ENCODE measurements at places on chromosomes 5 and 9.

DNA sequence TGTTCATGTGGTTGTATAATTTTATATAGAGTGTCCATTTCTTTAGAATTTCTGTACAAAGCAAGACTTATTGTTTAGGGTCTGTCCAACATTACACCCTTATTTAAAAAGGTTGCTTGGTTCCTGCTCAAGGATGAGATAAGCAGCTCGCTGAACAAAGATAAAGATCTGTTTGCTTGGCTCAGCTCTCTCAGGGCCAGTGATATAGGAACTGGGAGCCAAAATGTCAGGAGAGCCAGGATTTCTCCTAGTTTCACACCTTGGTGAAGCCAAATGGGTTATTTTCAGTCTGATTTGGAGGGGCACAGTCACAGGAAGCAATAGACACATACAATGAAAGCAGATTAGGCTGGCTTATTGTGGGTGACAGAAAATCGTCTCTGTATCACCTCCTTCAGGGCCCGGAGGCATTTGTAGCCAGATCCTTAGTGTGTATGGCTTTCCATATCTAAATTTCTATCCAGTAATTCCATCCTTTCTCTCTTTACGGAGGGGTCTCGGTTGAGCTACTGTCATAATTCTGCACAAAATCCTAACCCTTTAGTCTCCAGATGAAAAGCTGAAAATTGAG lies 396.4 kb downstream of the TMEM232 start:
- no peak for DNase-seq

- DNase-seq: no peak
Measured at GRCh38 chr9:16823906-16824305, 46.6 kb downstream of the BNC2 start.

DNA sequence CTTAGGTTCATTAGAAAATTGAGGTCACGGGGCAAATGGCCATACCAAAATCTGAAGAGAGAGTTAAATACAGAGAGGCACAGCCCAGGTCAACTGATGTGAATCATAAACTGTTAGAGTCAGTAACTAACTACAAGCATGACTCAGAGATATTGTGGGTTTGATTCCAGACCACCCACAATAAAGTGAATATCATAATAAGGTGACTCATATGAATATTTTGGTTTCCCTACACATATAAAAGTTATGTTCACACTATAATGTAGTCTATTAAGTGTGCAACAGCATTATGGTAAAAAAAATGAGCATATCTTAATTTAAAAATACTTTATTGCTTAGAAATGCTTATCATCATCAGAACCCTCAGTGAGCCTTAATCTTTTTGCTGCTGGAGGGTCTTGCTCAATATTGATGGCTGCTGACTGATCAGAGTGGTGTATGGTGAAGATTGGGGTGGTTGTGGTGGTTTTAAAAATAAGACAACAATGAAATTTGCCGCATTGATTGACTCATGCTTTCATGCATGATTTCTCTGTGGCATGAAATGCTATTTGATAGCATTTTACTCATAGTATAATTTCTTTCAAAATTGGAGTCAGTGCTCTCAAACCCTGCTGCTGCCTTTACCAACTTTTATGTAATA lies 53.1 kb upstream of the EDIL3 start:
- DNase-seq: no peak

- DNase-seq: no peak
Measured at GRCh38 chr5:160899735-160900134, 47.7 kb upstream of the ATP10B start.

- DNase-seq: no peak
Measured at GRCh38 chr5:64507264-64507605, 1.4 kb downstream of the RGS7BP start.

Measured in stimulated activated CD4-positive, alpha-beta T cell treated with anti-CD3 and anti-CD28 coated beads, Interleukin-2, amount 100 ng/mL, for 4 hours (primary cell).